Stimulated activated CD8-positive, alpha-beta memory T cell treated with anti-CD3 and anti-CD28 coated beads, Interleukin-2, amount 100 ng/mL, for 48 hours (primary cell): ENCODE measurements at places on chromosomes 4 and X.

GRCh38 chr4:112510291-112511092, 5.5 kb downstream of the NEUROG2 start:
- DNase-seq: no peak

- no peak for DNase-seq
These were observed 16.5 kb upstream of the ALB start for GRCh38 chr4:73387552-73387951.

DNA sequence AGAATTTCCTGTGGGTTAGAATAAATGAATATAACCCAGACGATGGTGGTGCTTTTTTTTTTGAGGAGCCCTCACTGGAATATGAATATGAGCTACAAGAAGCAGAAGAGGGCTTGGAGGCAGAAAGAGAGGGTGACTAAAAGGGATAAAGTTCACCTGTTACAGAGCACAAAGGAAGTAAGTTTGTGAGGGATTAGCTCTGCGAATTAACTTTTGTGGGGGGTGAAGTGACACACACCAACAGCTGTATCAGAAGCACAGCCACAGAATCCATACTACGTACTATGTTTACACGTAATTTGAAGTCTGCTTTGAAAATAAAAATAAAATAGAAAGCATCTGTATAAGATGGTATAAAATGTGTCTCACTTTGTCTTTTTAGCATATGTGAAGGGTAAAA, 963.6 kb upstream of the DIAPH2 start:
- no peak for DNase-seq

- no peak for DNase-seq
These were observed 2.9 kb upstream of the AGA start for GRCh38 chr4:177444911-177445736.

DNA sequence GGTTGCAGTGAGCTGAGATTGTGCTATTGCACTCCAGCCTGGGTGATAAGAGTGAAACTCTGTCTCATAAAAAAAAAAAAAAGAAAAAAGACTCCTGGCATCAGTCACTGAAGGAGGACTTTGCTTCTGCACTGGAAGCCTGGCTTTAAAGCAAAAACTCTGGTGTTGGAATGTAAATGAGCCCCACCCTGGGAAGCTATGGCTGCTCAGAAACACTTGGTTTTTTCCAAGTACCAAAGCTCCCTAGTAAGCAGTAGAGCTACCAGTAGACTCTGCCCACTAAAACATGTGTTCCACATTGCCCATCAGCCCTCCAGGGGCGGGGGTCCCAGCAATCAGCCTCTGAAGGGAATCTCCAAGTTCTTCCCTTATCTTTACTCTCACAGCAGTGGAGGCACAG, 154.4 kb downstream of the SHROOM3 start:
- DNase-seq: no peak

GRCh38 chr4:68175562-68176155, 46.0 kb upstream of the TMPRSS11F start:
- DNase-seq: no peak

GRCh38 chr4:105840426-105841174, 54.7 kb upstream of the NPNT start:
- no peak for DNase-seq

- no peak for DNase-seq
These were observed 158.8 kb downstream of the RBM46 start for GRCh38 chr4:154939851-154940250.

DNA sequence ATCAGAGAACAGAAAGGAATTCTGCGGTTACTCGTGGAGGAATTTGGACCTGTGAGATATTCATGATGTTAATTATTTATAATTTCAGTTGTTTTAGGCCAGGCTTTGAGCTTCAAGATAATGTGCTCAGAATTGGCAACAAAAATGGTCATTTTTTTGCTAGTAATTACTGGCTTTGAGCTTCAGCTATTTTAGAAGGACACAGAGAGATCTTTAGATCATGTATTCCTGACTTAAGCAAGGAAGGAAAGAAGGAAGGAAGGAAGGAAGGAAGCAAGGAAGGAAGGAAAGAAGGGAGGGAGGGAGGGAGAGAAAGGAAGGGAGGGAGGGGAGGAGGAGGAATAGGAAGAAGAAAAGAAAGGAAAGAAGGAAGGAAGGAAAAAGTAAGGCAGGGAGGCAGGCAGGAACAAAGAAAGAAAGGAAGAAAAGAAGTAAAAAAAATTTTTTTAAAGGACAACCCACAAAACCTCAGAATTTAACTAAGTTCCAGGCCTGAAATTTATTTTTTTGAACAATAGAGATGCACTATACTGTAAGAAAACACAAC, 277.9 kb upstream of the KLF3 start:
- DNase-seq: no peak

- DNase-seq: no peak
These were observed 83.5 kb upstream of the PPARGC1A start for GRCh38 chr4:23973308-23973855.

DNA sequence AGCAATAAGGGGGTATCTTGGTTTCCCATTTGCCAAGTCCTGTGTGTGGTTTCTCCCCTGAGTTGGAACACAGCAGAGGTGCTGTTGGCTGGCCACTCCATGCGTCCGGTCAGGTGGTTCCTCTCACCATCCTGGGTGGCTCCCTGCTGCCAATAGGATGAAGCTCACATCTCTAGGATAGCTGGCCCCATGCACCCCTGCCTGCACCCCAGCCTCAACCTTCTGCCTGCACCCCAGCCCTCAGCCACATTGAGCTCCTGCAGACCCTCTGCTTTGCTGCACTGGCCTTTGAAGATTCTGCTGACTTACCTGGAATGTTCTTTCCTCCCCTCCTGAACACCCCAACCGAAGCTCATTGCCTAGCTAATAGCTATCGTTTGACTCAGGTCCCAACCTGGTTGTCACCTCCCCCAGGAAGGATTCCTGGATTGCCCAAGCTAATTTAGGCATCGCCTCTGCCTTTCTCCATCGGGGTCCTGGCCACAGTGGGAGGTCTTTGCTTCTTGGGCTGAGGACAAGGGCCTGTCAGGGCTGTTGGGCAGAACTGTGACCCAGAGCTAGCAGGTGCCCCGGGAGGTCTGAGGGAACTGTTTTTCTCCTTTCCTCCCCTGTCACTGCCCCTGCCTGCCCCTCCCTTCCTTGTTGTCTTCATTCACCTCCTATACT, 36.6 kb upstream of the GRPEL1 start:
- DNase-seq: no peak

DNA sequence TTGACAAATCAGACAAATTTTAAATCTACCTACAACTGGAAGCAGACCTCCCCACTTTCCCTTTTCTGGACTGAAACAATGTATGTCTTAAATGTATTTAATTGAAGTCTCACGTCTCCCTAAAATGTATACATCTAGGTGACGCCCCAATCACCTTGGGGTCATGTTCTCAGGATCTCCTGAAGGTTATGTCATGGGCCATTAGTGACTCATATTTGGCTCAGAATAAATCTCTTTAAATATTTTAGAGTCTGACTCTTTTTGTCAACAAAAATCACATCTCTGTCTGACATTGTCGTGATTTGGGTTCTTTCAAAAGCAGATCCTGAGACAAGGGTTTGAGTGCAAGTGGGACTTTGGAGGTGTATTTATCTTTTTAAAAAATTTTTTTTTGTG, 26.2 kb upstream of the BOD1L1 start:
- DNase-seq: no peak

DNA sequence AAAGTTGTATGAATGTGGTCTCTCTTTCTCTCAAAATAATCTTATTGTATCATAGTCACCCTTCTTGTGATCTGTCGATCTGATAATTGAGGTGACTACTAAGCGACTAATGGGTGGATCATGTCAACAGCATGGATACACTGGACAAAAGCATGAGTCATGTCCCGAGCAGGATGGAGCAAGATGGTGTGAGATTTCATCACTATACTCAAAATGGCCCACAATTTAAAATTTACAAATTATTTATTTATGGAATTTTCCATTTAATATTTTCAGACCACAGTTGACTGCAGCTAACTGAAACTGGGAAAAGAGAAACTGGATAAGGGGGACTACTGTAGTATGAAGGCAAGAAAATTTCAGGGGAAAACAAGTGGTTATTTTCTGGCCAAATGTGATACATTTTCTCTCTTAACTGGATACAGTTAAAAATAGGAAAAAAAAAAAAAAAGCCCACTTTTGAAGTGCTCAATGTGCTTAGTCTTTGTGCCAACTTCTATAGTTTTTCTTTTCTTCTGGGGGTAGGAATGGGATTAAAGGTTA, 25.3 kb downstream of the FAM241A start:
- no peak for DNase-seq
